ENCODE measurements at places on chromosomes 5 and 9.

DNA sequence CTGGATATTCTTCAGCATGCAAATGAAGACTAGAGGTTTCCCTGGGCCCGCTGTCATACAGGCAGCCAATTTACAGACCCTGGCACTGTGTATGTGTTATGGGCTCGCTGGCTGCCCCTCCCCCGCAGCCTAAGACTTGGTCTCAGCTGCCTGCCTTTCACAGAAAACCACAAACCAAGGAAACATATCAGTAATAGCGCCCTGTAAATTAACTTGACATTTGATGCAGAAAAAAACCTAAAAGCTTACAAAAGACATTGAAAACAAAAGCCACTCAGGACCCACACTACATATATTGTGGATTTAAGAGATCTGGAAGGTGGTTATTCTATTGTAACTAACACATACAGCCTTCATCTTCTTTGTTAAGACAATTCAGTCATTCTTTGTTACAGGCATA, 287.0 kb upstream of the TMEM161B start:
- DNase-seq, result no peak

DNA sequence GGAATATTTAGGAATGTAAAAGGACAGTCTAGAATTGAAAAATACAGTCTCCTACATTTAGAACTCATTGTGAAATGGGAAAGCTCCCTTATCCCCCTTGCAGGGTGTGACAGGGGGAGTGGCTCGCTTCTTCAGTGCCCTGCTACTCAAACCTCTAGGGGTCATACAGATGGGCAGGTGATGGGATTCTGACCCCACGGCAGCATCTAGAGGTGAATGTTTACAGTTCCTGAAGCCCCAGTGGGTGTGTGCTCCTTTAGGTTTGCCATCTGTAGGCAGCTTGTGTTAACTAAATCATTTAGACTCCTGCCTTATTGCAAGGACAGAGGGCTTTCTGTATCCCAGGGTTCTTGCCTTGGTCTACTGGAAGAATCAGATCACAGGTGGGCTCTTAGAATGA, 271.0 kb upstream of the MPDZ start:
- no peak for DNase-seq

GRCh38 chr5:124040799-124041198, 528.8 kb downstream of the CSNK1G3 start:
- DNase-seq, result no peak

DNA sequence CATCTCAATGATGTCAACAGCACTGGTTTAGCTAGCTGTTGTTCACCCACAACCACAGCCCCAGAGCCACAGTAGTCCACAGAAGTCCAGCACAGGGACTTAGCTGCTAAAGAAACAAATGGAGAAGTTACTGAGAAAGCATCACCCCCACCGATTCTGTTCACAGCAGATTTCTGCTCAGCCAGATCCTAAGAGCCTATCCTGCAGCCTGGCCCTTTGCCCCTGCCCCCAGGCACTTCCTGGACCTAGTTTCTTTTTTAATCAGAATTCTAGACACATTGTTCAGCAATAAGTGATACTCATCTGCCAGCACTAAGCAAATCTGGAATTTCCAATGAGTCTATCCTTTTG, 7.4 kb downstream of the B4GALT1 start:
- DNase-seq, result peak; percentile 52

GRCh38 chr9:4774209-4774608, 18.5 kb upstream of the RCL1 start:
- peak; percentile 49 for DNase-seq

GRCh38 chr9:706606-707459, 134.7 kb upstream of the DMRT1 start:
- peak; percentile 82 for DNase-seq

- no peak for DNase-seq
These were observed 191.6 kb downstream of the TRIM36 start for GRCh38 chr5:114977979-114978573.

- no peak for DNase-seq
These were observed 92.2 kb downstream of the KLF4 start for GRCh38 chr9:107397076-107398044.

DNA sequence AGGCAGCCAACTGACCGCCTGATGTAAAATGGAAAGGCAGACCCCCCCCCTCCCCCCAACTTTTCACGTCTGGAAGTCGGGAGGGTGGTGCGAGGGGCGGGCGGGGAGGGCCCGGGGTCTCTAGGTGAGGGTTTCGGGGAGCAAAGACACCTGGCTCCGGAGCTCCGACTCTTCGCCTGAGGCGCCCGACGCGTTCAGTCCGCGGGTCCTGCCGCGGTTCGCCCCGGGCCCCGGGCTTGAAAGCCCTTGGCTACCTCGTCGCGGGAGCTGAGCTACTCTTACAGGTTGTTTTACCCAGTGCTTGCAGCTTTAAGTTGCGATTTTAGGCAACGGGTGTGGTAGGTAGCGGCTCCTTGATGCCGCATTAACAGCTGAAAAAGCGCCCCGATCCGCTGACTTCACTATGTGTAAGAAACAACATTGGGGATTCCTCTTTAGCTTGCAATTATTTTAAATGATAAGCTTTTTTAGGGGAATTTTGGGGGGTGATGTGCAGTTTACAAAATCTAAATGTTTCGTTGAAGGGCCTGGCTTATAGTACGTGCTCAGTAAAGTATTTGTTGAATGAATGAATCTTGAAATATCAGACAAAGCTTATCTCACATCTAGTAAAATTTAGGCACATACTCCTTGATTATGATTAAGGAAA, 722 bp downstream of the CDC42SE2 start:
- no peak for DNase-seq

GRCh38 chr9:33721674-33722358, 73.5 kb upstream of the PRSS3 start:
- peak; percentile 51 for DNase-seq

DNA sequence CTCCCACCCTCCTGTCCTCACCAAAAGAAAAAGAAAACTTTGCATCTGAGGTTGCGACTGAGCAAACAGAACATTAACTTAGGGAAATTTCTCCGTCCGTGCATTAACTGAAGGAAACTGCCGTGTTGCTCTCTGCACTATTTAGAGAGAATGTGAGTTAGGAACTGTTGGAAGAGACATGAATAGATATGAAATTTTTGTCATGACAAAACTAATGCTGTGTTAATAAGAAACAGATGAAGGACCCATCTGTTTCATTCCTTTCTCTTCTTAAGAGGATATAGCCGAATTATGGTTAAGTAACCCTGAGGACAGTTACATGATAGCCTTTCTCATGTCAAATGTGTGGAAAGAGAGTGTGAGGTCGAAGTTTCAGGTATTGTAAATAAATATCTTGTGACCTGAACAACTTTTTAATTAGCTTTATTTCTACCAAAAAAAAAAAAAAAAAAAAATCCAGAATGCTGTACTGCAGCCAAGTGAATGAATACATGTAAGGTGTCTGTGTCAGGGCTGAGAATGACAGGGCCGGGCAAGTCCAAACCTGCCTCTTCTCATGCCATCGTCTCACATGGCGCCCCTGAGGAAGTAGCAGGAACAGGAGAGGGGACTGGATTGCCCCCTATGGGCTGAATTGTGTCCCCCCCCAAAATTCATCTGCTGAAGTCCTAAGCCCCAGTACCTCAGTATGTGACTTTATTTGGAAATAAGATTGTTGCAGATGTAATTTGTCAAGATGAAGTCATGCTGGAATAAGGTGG, 35.6 kb upstream of the ANKRD33B start:
- no peak for DNase-seq

GRCh38 chr5:177249761-177250537, 53.6 kb downstream of the RAB24 start:
- DNase-seq, result no peak

All from hepatic stellate cell (primary cell).